ENCODE measurements at places on chromosomes 2 and 18.

DNA sequence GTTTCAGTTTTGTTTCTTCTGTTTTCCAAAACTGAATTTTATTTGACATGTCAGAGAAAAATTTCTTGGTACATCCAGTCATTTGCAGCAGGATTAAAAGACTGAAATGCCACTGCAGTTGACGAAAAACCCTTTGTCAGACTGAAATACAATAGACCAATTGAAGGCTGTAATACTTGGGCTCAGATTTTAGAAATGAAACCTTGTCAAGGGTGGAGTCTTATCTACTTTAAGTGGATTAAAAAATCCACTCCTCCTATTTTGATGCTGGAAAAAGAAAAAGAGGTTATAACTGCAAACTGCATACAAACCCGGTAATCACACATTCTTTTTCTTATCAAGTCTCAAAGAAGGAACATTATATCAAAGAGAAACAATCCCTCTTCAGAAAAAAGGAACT is 80.2 kb upstream of the NEUROD1 start:
- DNase-seq = no peak

DNA sequence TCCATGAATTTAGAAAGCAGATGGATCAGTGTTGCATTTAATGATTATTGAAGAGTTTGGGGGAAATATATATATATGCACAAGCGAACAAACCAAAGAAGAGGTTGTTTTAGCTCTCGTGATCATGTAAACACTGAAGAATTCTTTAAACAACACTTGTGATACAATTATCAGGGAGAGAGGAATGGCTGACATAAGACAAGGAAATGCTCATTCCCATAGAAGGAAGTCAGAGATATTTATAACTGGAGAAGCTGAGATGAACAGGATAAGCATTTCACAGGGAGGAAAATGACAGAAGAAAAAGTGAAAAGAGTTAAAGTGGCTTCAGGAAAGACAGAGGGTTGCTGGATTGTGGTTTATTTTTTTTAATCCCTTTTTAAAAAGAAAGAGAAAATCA is 10.6 kb upstream of the COL6A3 start:
- no peak for DNase-seq

DNA sequence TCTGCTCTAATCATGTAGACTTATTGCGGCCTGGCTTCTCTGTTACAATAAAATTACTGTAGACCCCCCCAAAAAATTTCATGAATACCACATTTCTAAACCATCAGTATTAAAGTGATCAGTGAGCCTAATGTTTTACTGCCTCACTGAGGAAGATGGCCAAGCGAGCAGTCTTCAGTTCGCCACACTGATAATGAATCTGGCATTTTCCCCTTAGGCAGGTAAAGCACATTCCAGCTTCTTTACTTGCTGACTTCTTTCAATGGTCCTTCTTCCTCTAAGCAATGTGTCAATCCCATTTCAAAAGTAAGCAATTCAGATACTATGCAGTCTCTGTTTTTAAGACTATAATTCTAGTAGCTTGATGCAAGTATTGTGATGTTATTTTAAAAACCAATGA is 137.6 kb downstream of the LAMA1 start:
- DNase-seq = no peak

DNA sequence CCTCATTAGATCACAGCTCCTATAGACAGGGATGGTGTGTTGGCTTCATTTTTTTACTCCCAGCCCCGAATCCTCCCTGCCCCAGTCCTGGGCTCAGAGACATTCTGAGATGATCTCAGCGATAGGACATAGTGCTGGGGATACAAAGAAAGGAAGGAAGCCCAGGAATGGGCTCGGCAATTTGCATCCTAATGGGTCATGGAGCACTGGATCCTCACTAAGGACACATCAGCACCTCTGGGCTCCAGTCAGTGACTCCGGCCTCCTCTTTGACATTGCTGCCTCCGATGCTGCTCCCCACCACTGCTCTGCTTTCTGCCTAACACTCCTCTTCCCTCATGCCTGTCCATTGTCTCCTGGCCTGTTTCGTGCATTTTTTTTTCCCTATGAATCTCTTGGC is 489.1 kb downstream of the STK39 start:
- no peak for DNase-seq

- no peak for DNase-seq
Measured at GRCh38 chr18:9290156-9290555, 44.4 kb upstream of the TWSG1 start.

DNA sequence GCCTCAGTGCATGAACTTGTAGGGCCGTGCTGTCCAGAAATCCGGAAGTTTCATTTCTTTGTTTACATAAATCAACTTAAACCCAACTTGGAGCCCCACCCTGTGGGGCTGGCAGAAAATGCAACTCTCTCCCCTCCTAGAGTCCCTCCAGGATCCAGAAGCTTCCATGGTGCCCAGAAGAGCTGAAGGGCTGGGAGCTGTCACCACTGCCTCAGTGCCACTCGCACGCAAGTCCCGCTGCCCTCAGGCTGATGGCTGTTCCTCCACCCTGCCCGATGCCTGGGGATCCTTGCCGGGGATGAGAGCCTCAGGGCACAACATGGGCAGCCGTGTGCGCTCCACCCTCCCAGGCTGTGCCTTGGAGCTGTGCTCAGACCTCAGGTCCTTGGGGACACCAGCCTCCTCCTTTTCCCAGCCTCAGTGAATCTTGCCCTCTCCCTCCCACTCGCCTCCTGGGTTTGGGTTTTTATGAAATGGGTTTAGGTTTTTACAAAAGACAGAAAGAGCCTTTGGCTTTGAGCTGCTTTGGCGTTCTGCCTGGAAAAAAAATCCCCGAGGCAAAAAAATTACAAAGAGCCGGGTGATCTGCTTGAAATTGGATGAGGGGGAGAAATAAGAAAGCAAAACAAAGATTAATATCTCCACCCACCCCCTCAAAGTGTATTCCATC is 155.2 kb downstream of the TWIST2 start:
- no peak for DNase-seq

GRCh38 chr18:58235001-58235436 is 191.0 kb downstream of the NEDD4L start:
- DNase-seq = no peak

DNA sequence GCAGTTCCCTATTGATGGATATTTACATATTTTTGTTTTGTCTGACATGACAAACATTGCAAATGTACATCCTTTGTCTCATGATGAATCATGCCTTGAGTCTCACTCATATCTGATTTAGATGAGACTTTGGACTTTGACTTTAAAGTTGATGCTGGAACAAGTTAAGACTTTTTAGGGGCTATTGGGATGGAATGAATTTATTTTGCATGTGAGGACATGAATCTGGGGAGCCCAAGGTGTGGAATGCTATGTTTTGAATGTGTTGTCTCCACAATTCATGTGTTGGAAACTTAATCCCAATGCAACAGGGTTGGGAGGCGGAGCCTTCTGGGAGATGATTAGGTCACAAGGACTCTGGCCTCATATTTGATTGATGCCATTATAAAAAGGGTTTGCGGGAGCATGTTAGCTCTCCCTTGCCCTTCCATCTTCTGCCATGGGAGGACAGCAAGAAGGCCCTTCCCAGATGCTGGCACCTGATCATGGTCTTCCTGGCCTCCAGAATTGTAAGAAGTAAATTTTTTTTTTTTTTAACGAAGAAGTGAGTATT is 29.1 kb upstream of the INO80D start:
- DNase-seq = no peak

DNA sequence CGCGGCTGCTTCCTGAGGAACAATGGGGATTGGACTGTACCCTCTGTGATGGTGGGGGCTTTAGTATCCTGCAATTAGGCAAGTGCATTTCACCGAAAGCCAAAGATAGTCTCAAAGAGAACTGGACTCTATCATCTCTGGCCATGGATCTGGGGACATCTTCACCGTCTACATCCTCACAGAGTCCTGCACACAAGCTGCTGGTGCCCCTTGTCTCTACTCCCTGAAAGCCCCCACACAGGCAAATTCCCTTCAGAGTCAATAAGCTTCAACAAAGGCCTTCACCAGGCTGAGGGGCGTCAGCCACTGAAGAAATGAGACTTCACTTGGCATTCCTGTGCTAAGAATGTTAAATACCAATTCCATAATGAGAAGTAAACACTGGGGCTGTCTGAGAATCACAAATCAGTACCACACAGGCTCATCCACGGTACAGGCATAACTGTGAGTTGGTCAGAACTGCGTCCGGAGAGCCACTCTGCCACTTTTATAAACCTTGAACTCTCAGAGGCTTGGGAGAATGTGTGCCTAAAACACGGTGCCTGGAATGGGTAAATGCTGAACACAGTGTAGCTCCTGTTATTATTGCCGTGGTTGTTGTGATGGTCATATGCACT is 432.7 kb downstream of the ZNF521 start:
- no peak for DNase-seq

DNA sequence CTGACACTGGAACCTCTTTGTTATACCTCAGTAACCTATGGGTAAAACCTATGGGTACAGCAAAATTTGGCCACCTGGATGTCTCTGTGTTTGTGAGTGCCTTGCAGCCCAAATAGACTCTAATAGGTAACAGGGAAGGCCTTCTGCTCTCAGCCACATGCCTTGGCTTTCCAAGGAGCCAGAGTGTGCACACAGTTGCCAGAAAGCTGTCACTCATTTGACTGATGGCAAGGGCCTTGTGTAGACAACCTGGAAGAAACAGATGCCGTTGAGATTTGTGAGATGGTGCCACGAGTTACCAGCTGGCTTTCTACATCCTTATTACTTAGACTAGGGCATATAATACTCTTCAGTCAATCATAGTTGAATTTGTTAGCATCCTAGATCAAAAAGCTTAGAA is 90.1 kb upstream of the RAB12 start:
- DNase-seq = no peak

- DNase-seq = no peak
Measured at GRCh38 chr18:58231930-58232329, 187.9 kb downstream of the NEDD4L start.

- DNase-seq = no peak
Measured at GRCh38 chr2:3779496-3780049, 76.2 kb downstream of the DCDC2C start.

DNA sequence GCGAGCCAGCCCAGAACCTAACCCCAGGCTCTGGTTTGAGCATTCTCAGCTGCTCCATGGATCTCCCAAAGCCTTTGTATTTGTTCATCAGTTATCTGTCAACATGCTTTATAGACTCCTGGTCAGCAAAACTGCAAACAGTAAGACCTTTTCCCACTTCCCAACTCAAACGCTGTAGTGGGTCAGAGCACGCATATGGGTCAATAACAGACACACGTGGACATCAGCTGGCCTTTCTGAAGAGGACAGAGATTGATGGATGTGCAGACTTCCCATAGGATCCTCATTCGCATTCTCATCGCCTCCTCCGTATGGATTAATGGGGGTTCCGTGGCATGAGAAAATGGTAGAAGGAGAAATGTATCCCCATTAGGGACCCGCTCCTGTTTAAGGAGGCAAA is 508.1 kb downstream of the EIPR1 start:
- DNase-seq = no peak

DNA sequence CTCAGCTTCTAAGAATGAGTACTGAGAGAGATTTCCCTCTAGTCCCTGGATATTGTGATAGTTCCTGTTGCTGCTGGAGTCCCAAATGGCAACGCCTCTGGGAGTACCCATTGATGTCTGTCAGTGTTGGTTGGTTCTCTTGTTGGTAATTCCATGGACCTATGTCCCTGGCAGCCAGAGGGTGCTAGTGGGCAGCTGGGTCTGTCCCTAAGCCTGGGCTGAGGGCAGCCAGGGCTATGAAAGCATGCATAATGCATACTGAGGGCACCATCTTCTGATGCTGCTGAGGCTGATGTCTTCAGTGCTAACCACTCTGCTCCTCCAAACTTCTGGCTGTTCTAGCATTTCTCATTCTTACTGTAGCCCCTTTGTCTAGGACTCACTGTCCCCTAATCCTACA is 35.9 kb downstream of the NABP1 start:
- no peak for DNase-seq

GRCh38 chr18:46097431-46097800 is 680 bp downstream of the ATP5F1A start:
- no peak for DNase-seq

- no peak for DNase-seq
Measured at GRCh38 chr18:12282442-12283039, 25.5 kb upstream of the TUBB6 start.

DNA sequence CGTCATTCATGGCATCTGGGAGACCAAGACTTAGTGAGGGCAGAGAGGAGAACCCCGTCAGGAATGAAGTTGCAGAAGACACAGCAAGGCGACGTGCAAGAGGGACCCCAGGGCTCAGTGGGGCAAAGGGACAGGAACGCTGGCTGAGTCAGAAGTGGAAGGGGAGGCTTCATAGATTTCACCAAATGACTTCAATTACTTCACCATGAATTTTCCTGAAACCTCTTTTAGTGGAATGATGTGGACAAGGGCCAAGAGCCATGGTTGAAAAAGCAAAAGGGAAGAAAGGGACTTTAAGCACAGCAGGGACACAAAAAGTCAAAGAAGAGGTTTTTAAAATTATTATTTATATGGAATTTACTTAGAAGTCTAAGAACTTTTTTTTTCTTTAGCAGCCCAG is 141.6 kb upstream of the PID1 start:
- DNase-seq = no peak

DNA sequence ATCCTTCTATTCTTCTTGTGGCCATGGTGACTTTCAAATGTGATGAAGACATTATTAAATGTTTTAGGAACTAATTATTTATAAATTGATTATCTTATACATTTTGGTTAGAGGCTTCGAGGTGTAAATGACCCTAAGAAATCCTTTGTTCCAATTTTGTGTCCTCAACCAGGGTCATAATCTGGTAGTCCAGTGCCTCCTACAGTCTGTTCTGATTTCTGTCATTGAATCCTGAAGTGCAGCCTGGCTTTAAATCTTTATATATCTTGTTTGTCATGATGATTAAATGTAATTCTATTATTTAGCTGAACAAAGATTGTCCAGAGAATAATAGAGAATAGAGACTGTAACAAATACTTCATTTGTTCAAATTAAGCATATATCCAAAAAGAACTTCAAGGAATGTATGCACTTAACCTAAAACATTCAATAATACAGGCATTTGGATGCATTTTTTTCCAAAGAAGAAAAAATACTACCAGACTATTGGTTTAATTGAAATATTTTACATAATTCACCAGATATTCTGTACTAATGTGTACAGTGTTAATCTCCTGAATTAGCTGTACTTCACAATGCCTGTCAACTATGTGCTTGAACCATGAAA is 89.8 kb downstream of the PRPF40A start:
- DNase-seq = no peak

DNA sequence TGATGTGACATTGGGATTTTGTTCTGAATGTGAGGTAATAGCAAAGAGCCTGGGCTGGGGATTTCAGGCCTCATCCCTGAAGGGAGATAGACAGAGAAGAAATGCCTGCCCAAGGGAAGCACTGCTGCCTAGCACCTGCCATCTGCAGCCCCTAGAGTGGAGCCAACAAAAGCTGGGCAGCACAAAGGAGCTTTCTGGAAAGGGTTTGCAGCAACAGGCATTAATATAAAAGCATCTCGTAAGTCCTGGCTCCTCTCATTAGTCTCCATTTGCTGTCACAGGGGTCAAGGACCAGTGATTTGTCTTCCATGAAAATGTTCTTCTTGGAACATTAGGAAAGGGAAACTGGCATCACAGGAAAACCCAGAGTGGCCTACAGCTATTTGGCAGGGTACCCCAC is 157.2 kb upstream of the SLC14A2 start:
- no peak for DNase-seq

Data from NK-92 treated with Interleukin-12 subunit alpha and Interleukin-12 subunit beta, amount 100 ng/mL, for 24 hours (cell line).